ENCODE measurements at places on chromosomes 7 and 10. TPM values are rescaled to one million over a fixed set of nuclear protein-coding genes. Genes with fewer than 3 reads are reported as not detected.

The GPR15LG gene
- polyA plus RNA-seq, result not detected

DNA sequence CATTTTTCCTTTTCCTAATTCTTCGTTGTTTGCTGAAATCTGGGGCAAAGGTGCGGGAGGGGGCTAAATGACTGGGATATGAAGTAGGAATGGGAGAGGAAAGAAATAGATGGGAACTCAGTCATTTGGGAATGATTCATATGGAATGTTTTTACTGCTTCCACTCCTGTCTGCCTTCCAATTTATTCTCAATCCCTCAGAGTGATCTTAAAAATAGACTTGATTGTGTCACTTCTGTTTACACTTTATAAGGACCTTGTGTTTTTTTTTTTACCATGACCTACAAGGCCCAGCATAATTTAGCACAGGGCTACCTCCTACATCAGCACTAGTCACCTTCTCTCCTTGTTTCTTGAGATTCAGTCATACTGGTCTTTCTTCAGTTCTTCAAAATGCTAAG, 97.9 kb downstream of the PTEN start:
- DNase-seq, result peak; percentile 78

- no peak for DNase-seq
Observed at GRCh38 chr7:64869912-64870562, 33.0 kb upstream of the ZNF273 start.

- peak; percentile 82 for DNase-seq
Observed at GRCh38 chr7:106126170-106126938, 14.2 kb upstream of the SYPL1 start.

- DNase-seq, result peak; percentile 58
Observed at GRCh38 chr10:60377955-60378354, 11.7 kb downstream of the ANK3 start.

GRCh38 chr10:68954904-68955303, 1.1 kb upstream of the DDX21 start:
- DNase-seq, result no peak

- no peak for DNase-seq
Observed at GRCh38 chr7:31311552-31311951, 29.0 kb downstream of the NEUROD6 start.

- DNase-seq, result no peak
Observed at GRCh38 chr7:31123321-31123720, 71.2 kb downstream of the ADCYAP1R1 start.

DNA sequence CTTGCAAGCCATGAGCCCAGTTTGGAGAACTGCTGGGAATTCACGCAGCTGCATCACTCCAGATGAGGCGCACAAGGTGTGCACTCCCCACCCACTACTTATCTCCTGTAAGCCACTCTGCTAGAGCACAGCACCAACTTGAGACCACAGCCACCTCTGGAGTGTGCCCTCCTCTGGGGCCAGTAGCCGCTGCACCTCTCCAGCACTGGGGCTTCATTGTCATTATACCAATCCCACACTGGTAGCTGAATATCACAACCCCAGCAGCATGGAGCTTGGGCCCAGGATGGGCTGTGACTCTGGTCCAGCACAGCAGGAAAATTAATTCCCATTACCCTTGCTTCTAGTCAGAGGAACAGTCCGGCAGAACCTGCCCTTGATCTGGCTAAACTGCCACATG, 125.6 kb downstream of the LSM5 start:
- DNase-seq, result no peak

All from IMR-90 (cell line).